Thoracic aorta (tissue), 2 donors: ENCODE measurements at places on chromosomes 5 and 9.

GRCh38 chr5:72326306-72326649 lies 6.1 kb downstream of the PTCD2 start:
- DNase-seq: no peak

- no peak for DNase-seq
Observed at GRCh38 chr5:77322406-77322805, 111.9 kb downstream of the PDE8B start.

- no peak for DNase-seq
Observed at GRCh38 chr9:32764139-32764538, 19.2 kb upstream of the TMEM215 start.

- no peak for DNase-seq
Observed at GRCh38 chr5:621341-621761, 9.2 kb downstream of the CEP72 start.

- DNase-seq: no peak
Observed at GRCh38 chr5:43338862-43339261, 25.6 kb upstream of the HMGCS1 start.

DNA sequence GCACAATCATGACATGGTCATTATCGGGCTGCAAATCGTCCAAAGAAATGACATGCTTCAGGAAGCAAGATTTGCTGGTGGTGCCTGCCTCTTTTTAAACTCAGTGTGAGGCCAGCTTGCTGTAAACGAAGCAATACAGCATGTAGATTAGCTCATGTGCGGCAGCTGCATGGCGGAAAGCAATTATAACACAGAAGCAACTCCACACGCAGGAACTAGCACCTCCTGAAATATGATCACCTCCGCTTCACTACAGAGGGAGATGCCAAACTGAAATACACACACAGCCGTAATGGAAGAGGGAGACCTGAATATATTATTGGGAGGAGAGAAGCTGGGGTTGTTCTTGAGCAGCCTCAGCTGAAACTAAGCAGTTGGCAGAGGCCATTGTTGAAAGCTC lies 312.5 kb downstream of the PSAT1 start:
- no peak for DNase-seq

GRCh38 chr5:5419291-5420210 lies 2.9 kb upstream of the ICE1 start:
- DNase-seq: no peak

GRCh38 chr9:5825895-5826622 lies 6.9 kb downstream of the ERMP1 start:
- no peak for DNase-seq

DNA sequence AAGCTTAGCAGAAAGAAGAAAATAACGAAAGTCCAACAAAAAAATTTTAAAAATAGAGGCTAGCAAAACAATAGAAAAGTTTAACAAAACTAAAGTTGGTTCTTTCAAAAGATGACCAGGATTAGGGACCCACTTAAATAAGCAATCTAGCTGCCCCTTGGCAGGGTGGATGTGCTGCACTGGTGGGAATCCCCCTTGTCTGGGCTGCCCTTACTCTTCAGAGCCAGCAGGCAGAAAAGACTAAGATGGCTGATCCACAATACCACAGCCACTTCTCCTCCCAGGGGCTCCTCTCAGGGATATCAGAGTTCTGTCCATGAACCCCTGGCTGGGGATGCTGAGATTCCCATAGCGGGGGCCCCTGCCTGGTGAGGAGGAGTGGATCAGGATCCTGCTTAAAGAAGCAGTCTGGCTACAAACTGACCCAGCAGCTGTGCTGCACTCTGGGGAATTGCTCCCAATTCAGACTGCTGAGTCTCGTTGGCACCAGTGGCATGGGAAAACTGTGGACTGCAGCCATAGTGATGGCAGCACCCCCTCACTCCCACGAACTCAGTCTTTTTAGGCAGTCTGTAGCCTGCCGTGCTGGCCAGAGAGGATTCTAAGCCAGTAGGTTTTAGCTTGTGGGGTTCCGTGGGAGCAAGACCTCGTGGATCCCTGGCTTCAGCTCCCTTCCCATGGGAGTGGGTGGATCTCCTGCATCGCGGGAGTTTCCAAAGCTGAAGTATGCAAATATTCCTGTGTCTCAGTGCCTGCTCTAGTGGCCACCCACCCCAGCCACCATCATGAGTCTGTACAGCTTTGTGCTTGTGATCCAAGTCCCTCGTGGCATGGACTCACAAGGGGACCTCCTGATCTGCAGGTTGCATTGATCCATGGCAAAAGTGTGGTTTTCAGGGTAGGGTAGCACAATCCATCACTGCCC lies 2.9 kb upstream of the INSL6 start:
- DNase-seq: no peak

DNA sequence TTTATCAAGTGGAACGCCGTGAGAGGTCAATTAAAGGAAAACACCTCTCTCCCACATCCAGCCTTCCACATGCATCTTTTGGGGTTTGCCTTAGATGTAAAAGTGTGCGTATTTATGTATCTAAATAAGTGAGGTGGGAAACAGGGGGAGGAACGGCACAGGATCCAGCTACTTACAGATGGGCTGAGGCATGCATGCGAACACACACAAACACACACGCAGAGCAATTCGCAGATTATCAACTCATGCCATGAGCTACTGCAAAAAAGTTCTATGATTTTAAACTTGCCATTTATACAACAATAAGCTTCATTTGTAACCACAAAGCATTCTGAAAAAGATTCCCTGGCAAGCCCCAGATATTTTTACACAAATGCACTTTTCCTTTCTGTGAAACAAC lies 242.1 kb downstream of the BNC2 start:
- DNase-seq: no peak

- DNase-seq: no peak
Observed at GRCh38 chr9:110536822-110537221, 42.7 kb downstream of the SVEP1 start.

DNA sequence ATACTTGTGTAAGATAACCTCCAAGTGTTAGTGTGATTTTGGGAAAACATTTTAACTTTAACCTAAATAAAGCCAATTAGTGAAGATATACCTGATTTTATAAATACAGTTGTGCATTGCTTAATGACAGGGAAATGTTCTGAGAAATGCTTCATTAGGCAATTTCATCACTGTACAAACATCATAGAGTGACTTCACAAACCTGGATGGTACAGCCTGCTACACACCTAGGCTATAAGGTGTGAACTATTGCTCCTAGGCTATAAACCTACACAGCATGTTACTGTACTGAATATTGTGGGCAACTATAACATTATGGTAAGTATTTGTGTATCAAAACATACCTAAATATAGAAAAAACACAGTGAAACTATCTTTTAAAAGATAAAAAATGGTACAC lies 166.8 kb upstream of the TARS1 start:
- no peak for DNase-seq

- no peak for DNase-seq
Observed at GRCh38 chr9:109880276-109881169, 100.5 kb downstream of the PALM2AKAP2 start.

GRCh38 chr5:97422678-97423077 lies 239.6 kb upstream of the RIOK2 start:
- DNase-seq: no peak

GRCh38 chr5:22542340-22542739 lies 310.8 kb downstream of the CDH12 start:
- DNase-seq: no peak

- peak; percentile 27 for DNase-seq
Observed at GRCh38 chr5:78677777-78678668, 29.5 kb upstream of the LHFPL2 start.

DNA sequence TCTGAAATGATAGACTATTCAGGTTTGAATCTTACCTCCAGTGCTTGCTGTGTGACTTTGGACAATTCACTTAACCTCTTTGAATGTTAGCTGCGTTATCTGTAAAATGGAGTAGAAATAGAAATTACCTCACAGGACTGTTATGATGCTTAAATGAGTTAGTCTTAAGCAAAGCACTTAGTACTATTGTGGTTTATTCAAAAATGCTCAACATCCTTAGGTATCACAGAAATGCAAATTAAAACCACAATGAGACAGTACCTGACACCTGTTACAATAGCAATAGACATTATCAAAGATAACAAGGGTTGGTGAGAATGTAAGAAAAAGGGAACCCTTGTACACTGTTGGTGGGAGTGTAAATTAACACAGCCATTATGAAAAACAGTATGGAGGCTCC lies 77.6 kb upstream of the FREM1 start:
- DNase-seq: no peak

GRCh38 chr5:172775326-172776234 lies 4.6 kb upstream of the DUSP1 start:
- peak; percentile 74 for DNase-seq

- DNase-seq: no peak
Observed at GRCh38 chr9:9750719-9751118, 862.1 kb downstream of the PTPRD start.

DNA sequence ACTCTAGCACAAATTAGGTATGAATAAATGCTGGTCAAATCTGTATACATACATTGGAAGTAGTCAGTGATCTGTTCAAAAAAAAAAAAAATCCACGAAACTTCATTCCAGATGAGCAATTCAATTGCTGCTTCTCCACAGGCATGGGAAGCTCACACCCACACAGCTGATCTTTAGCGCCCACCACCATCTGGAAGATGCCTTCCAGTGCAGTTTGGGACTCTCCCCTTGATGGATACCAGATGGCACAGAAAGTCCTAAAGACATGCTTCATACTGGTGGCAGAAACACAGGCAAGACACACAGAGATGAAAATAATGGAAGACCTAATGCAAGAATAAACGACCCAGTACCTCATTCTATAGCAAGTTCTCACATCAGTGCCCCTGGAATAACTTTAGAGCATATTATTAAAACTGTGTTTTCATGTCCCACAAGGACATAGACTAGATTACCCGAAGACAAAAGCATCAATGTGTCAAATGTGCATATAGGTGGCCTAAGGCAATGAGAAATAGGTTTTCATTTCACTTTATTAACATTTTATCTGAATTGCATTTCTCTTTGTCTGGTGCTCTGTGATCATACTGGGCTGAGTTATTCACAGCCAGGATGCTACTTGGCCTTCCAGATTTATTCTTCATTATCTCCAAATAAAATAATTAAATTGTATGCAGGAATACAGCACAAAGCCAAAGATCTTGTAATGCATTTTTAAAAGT lies 135.4 kb upstream of the TAS2R1 start:
- no peak for DNase-seq

- no peak for DNase-seq
Observed at GRCh38 chr5:171578049-171578828, 158.8 kb downstream of the FGF18 start.

DNA sequence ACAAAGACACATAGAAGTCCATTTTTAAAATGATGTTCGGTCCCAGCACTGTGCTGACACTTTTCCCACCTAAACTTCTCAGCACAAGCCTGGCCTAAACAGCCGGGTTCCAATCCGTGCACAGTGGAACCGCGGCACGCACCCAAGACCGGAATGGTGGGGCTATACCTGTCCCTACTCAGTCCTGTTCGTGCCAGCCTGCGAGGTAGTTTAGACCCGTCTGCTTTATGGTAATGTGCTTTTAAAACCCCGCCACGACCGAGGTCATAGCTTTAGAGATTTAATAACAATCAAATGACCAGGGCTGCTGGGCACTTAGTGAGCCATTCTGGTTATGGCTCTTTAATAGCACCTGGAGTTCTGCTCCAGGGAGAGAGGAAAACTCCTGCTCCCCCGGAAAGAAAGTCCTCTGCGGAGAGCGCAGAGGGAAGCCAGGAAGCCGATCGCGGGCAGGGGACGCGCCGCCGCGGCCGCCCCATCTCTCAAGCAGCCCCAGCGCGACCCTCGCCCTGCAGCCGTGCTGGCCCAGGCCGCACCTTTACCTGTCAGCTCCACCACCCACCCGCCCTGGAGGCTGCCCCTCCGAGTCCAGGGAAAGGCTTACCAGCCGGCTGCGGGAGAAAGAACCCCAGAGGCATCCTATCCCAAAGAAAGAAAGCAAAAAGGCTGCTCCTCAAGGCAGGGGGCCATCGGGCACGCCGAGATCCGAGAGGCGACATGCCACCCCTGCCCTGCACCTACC lies 511 bp downstream of the ARL15 start:
- DNase-seq: no peak

- no peak for DNase-seq
Observed at GRCh38 chr9:4955836-4956235, 29.2 kb upstream of the JAK2 start.

- DNase-seq: no peak
Observed at GRCh38 chr5:111976705-111977435, 219.9 kb upstream of the NREP start.

DNA sequence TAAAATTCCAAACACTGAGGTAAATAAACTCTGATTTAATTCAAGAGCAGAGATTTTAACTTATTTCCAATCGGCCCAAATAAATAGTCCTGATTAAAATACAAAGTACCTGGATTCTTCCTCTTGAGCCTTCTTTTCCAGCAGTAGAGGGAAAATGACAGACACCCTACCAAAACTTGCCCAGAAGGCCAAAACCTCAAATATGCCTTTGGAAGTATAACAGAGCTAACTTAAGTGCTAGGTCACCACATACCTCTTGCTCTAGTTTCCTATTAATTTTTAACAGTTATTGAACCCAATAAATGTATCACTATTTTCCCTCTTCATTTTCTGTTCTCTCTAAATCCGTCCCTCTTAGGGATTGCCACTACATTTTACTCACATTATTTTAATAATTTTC lies 1.4 kb downstream of the BAAT start:
- no peak for DNase-seq

DNA sequence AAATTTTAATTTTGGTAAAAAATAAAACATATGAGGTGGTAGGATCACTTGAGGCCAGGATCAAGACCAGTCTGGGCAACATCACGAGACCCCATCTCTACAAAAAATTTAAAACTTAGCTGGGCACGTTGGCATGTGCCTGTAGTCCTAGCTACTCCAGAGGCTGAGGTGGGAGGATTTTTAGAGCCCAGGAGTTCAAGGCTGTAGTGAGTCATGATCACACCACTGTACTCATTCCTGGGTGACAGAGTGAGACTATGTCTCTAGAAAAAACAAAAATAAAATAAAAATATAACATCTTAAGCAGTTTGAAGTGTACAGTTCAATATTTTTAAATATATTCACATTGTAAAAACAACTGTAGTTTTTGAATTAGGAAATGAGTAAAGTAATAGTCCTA lies 108.3 kb downstream of the SMIM15 start:
- DNase-seq: no peak

- no peak for DNase-seq
Observed at GRCh38 chr9:117725426-117725887, 21.3 kb downstream of the TLR4 start.

DNA sequence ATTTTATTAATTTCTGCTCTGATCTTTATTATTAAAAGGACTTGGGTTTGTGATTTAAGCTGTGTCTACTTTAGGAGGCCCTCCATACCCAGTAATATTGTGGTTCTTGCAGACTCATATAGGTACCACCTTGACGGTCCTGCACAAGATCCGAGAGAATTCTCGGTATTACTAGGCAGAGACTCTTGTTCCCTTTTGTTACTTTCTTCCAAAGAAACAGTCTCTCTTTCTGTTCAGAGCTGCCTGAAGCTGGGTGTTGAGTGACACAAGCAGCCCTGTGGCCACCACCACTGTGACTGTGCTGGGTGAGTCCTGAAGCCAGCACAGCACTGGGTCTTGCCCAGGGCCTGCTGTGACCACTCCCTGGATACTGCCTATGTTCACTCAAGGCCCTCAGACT lies 666.6 kb downstream of the SEMA5A start:
- DNase-seq: no peak

- no peak for DNase-seq
Observed at GRCh38 chr9:26745111-26745510, 147.5 kb downstream of the CAAP1 start.

- DNase-seq: no peak
Observed at GRCh38 chr9:105554042-105554441, 3.9 kb upstream of the FKTN start.

GRCh38 chr9:130663977-130664250 lies 480 bp upstream of the PRDM12 start:
- no peak for DNase-seq
